ENCODE measurements at places on chromosomes 1 and 21. TPM values are rescaled to one million over a fixed set of nuclear protein-coding genes. Genes with fewer than 3 reads are reported as not detected.

Gene SPRR2F
- not detected for total RNA-seq

Gene NR0B2
- total RNA-seq, result not detected

Gene APCS
- total RNA-seq, result not detected

Gene EPHA8
- total RNA-seq, result not detected

Gene RAB25
- not detected for total RNA-seq

Gene DIO1
- not detected for total RNA-seq

Gene SPRR1B
- not detected for total RNA-seq

Gene TBX15
- 62.8 TPM for total RNA-seq

Gene NECTIN4
- total RNA-seq, result 0.12 TPM

Gene FCRL5
- not detected for total RNA-seq

Gene NEGR1
- 22.2 TPM for total RNA-seq

Gene ITSN1
- total RNA-seq, result 61.8 TPM

Gene PPM1J
- total RNA-seq, result 1.6 TPM

Gene SPATA46
- total RNA-seq, result not detected

Measured in hair follicle dermal papilla cell (primary cell).